ENCODE measurements at places on chromosomes 12 and 14. TPM values are rescaled to one million over a fixed set of nuclear protein-coding genes. Genes with fewer than 3 reads are reported as not detected.

The ADCY6 gene
- total RNA-seq = 66.1 TPM

The ADAMTS20 gene
- total RNA-seq = 1.6 TPM

The NTF3 gene
- 8.6 TPM for total RNA-seq

The CAPZA3 gene
- not detected for total RNA-seq

The TAS2R10 gene
- 2.5 TPM for total RNA-seq

The LDHB gene
- 531 TPM for total RNA-seq

The EP400 gene
- 77.9 TPM for total RNA-seq

The LIN7A gene
- 9.0 TPM for total RNA-seq
